ENCODE measurements at places on chromosomes 11 and 22.
A peak's percentile ranks its signal among the peaks of the same experiment; 100 is the strongest.

DNA sequence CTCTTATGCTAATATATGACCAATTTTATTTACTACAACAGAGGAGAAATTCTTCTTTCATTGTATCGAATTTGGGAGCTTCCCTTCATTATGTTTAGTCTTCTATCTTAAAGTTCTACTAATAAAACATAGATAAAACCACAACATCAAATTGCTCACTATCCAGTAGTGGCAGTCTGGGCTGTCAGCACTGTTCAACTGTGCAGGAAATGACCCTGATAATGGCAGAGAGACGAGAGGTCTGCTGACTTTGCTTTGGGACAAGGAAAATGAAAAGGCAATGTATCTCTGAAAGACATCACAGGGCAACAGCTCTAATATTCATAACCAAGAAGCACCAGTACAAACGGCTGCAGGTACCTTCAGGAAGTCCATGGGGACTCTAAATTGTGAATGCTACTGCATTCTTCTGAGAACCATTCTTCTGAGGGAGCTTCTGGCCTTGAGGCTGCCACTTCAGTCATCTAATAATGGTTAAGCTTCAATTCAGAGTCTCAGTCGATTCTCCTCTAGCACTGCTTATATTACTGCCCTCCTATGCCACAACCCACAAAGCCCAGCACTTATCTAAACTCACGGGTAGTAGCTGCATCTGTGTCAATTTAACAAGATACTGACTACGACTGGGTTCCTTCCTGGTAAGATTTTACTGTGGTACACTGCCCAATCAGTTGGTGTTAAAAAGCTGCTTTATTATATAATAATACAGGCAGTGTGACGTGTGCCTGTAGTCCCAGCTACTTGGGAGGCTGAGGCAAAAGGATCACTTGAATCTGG lies 44.2 kb downstream of the CKAP5 start:
- no peak for DNase-seq

DNA sequence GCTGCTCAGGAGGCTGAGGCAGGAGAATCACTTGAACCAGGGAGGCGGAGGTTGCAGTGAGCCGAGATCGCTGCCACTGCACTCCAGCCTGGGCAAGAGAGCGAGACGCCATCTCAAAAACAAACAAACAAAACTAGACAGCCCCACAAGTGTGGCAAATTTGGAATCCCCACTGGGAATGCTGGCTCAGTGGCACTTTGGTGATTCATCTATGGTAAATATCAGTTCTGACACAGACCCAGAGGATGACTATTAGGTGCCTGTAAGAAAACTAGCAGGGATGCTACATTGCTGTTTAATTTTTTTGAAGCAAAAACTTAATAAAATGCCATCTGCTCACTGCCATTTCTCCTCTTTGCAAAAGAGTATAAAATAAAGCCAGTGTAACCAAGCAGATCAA lies 107.9 kb downstream of the NAT10 start:
- DNase-seq: no peak

GRCh38 chr11:73321604-73322381 lies 13.7 kb downstream of the ARHGEF17 start:
- no peak for DNase-seq

- no peak for DNase-seq
These were observed 173.4 kb downstream of the DDX10 start for GRCh38 chr11:108838102-108838791.

GRCh38 chr22:29151316-29151715 lies 54.4 kb upstream of the EMID1 start:
- DNase-seq: no peak

DNA sequence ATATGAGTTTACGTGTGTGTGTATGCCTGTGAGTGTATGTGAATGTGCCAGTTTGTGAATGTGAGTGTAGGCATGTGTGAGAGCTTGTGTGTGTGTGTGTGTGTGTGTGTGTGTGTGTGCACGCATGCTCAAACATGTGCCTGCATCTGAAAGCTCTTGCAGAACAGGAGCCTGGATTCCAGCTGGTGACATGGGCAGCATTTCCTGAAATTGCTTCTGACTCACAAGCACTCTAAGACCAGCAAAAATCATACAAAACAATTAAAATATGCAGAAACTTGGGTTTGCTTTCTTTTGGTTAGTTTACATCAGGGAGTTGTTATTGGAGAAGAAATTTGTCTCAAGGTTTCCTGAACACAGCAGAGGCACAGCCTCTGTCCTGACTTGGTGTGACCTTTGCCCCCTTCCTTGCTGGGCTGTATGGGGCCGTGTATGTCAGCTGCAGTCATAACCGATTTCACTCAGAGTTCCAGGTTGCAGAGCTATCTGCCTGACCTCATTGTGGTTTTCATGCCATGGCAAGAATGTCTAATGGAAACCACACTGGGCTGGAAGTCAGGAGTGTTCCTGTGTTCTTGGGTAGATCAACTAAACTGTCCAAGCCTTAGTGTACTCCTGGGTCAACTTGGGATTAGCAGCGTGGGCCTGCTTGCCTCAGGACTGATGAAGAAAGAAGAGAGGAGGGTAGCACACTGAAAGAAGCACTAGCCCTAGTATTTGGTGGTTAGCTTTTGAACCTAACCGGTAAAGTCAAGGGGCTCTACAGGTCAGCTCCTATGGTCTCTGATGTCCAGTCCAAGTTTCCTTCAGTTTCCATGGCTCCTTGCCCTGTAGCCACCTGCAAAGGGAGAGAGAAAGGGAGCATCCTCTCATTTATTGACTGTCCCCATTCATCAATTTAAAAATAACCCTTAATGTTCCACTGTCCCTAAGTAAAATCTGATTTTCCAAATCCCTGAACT lies 143.7 kb downstream of the SNX19 start:
- DNase-seq: no peak

DNA sequence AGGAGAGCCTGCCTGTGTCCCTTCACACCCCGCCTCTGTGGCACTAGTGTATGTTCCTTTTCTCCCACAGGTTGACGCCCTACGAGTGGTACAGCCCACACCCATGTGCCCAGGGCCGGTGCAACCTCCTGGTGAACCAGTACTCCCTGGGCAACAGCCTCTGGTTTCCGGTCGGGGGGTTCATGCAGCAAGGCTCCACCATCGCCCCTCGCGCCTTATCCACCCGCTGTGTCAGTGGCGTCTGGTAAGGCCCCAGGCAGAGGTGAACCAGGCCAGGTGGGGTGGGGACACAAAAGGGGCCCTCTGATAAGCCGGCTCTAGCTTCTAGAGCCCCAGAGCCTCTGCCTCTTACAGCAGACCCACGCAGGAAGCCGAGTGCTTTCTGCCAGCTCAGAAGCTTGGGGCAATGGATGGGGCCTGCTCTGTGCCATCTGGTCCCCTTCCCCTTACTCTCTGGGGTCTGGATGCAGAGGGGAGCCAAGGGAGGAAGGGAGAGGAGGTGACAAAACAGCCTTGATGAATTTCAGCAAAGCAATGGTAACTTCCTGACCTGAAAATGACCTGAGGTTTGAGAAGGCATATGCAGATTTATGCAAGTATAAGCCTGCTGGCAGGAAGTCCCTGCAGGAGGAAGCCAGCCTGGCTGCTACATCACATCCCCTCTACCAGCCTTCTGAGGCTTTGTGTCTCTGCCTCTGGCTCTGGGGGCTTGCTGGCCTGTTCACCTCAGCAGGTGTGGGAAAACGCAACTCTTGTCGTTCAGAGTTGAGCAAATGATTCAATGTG lies 67.0 kb upstream of the TBCEL start:
- peak; percentile 5 for DNase-seq

DNA sequence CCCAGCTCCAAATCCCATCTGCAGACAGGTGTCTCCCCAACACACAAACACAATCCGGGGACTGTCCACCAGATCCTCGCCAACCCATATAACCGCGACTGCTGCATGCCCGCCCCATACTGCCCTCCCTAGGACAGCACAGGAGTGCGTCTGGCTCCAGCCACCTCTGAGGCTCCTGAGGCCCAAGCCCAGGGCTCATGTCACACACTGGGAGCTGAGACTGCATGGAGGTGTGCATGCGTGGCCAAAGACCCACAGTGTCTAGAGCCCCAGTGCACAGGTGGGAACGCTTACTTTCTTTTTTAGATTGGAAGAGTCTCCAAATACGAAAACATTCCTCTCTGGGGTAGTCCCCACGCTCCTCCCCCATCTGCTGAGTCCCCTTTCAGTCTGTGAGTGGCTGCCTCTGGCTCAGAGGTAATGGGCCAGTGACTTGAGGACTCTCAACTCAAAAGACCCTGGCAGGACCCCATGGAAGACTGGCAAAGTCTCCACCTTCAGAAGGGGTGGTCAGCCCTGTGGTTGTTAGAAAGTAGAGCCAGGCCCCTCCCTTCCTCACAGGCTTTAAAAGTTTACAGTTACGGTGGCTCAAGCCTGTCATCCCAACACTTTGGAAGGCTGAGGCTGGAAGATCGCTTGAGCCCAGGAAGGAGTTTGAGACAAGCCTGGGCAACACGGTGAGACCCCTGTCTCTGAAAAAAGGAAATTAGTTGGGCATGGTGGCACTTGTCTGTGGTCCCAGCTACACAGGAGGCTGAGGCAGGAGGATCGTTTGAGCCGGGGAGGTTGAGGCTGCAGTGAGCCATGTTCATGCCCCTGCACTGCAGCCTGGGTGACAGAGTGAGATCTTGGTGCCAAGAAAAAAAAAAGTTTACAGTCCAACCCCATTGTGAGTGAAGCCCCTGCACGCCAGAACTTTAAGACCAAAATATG lies 2.3 kb downstream of the CBX7 start:
- no peak for DNase-seq

GRCh38 chr11:119688356-119688755 lies 40.6 kb downstream of the NECTIN1 start:
- no peak for DNase-seq

- peak; percentile 62 for DNase-seq
These were observed 82.8 kb downstream of the FLI1 start for GRCh38 chr11:128776424-128777284.

GRCh38 chr11:77165066-77165465 lies 37.0 kb downstream of the MYO7A start:
- DNase-seq: no peak

- no peak for DNase-seq
These were observed 13.0 kb downstream of the TBC1D10A start for GRCh38 chr22:30313527-30314363.

DNA sequence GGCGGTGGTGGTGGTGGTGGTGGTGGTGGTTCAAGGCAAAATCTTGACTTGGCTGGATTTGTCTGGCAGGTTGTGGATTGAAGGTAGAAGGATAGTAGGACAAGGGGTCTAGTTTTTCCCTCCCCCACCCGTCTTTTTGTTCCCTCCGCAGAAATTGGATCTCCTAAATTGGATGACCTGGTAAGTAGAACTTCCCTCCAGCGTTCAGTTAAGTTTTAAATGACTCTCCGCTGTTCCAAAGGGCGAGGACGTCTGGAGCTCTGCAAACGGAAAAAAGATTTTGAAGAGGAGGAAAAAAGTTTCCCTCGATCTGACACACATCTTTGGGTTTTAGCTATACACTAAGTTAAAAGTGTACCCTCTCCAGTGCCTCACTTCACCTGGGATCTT lies 422 bp upstream of the LGR4 start:
- DNase-seq: no peak

GRCh38 chr11:3178349-3178748 lies 13.2 kb upstream of the OSBPL5 start:
- DNase-seq: no peak

GRCh38 chr11:34052608-34053160 lies 1.2 kb downstream of the CAPRIN1 start:
- peak; percentile 31 for DNase-seq

DNA sequence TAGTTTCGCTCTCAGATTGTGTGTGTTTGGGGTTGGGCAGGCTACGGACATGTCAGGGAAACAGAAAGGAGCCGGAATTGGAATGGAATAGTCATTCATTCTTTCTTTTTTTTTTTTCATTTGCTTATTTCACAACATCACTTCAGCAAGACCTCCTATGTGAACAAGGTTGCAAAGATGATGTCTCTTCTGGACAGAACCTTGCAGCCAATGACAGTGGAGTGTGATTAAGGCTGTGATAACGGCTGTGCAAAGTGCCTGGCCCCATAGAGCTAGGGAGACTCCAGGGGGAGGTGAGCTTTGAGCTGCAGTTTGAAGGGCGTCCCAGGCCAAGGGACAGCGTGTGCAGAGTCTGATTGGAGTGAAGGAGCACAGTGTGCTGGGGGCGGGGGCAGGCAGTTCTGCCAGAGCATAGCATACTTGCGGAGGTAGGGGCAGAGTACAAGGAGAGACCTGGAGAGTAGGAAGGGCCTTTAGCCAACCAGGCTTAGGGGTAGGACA lies 3.4 kb downstream of the TIGD3 start:
- no peak for DNase-seq

DNA sequence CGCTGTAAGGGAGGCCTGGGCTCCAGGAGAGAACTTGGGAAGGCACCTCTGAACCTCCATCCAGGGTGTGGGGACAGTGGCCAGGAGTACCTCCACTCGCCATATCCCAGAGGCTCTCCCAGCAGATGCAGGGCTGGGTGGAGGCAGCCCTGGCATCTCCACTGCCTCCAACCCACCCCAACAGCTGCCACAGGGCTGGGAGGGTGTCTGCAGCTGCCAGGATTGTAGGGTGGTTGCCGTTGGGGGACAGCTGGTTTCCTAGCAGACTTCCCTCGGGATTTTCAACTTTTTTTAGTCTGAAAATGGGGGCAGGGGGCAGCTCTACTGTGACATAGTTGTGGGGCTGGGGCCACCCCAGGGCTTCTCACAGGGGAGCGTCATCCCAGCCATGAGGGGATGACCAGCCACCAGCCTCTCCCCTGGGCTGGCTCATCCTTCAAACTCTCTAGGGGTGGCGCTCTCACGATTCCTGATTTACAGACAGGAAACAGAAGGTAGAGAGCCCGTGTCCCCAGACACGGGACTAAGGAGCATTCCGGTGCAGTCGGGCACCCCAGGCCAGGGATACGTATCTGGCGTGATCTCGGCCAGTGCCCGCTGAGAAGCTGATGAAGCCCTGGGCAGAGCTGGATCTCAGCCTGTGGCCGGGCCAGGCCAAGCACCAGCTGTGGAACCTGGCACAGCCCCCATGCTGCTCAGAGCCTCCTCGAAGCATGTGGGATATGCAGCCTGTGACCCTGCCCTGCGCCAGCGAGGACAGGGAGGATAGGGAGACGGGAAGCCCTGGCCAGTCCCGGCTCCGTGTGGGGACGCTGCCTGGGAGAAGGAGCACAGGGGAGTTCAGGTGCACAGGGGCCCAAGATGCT lies 9.9 kb downstream of the PRR5 start:
- no peak for DNase-seq

- no peak for DNase-seq
These were observed 3.7 kb upstream of the MIEF1 start for GRCh38 chr22:39498368-39498767.

- peak; percentile 70 for DNase-seq
These were observed 14.3 kb downstream of the ATP5MG start for GRCh38 chr11:118415739-118416068.

DNA sequence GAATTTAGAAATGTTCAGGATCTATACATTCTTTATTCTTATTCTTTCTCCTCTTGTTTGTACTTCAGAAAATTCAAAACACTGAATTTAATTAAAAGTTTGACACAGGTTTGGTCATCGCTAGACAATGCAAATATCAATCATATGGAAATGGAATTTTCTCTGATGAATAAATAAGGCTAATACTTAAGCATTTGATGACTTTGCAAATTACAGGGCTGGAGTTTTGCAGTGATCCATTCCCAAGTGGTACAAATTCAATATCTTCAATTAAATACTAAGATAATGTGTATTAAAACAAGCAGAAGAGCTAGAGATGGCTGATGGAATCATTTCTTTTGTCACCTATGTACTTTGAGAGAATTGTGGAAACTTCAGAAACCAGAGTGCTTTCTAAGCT lies 439.6 kb downstream of the DYNC2H1 start:
- DNase-seq: no peak

Data from activated CD4-positive, alpha-beta T cell treated with anti-CD3 and anti-CD28 coated beads, Interleukin-10, Interleukin-2, amounts not matched to agents 100 ng/mL and 50 ng/mL, durations not matched to agents 16 hours and 8 hours (primary cell).